ENCODE measurements at places on chromosomes 4 and X.
A peak's percentile ranks its signal among the peaks of the same experiment; 100 is the strongest.

DNA sequence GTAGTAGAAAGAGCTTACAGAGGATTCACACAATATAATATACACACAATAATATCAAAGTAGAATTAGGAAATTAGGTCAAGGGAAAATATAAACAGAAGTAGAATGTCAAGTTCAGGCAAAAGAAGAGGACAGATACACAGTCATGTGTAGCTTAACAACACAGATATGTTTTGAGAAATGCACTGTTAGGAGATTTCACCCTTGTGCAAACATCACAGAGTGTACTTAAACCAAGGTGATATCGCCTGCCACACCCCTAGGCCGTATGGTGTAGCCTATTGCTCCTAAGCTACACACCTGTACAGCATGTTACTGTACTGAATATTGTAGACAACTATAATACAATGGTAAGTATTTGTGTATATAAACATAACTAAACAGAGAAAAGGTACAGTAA, 110.0 kb upstream of the EDNRA start:
- DNase-seq: no peak

- no peak for DNase-seq
These were observed 3.2 kb downstream of the SEL1L3 start for GRCh38 chr4:25859429-25860148.

DNA sequence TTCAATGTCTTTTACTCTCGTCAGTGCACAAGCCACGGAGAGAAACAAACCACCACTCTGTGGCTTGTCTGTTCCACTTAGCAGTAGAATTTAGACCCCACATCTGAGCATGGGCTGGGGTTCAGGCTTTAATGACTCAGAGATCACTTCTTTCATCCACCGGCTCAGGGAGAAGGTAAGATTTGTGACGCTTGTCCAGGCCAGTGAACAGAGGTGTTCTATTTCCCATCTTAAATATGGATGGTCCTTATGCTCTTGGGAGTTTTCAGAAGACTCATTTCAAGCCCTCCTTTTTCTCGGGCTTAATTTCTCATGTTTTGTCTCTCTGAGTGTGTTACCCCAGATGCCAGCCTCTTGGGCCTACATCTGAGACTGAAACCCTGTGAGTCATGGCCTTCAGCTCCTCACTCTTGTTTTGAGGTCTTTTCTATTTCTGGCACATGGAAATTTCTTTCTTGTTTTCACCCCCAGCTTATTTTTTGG, 127.4 kb upstream of the SFRP2 start:
- DNase-seq: no peak

DNA sequence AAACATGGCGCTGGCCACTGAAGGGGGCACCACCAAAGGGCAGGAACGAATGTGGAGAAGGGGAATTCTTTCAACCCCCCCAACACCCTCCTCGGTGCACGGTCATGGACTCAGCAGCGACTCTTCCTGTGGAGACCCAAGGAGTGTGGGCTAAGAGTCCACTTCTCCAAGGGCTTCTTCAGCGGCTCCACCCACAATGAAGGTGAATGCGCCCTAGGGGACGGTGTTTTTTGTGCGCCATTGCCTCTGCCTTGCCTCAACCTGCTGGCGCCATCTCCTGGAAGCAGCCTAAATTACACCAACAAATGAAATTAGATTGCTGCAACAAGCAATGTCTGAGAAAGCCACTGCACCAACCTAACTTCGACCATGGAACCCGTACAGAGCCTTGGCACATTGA, 169.2 kb upstream of the MAGEB18 start:
- no peak for DNase-seq

- peak; percentile 22 for DNase-seq
These were observed 36.0 kb upstream of the MXD4 start for GRCh38 chr4:2297606-2298531.

DNA sequence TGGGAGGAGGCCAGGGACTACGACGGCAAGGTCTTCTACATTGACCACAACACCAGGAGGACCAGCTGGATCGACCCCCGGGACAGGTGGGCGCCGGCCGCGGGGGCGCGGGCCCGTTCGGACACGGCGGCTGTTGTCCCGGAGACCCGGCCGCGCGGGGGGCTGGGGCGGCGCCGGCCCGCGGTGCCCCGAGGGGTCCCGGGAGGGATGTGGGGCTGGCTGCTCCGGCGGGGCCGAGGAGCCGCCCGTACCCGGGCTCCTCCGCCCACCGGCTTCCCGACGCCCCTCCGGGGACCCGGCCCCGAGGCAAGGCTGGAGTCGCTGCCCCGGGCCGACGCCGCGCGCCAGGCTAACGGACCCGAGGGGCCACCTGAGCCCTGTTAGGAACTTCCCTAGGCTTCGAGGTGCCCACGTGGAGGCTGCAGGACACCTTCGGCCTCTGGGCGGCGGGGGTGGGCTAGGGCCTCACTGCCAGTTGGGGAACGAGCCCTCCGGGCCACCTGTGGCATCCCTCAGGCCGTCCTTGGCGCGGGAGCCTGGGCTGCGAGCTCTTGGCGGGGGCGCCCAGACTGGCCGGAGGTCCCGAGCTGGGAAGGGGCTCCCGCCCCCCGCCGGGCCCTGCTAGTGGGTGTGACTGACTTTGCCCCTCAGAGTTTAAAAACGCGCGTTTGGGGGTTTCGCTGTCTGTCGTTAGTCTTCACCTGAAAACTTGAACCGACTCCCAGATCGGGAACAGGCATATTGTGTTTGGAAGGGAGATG, 660 bp downstream of the WWC2 start:
- no peak for DNase-seq
